Activated CD8-positive, alpha-beta T cell treated with anti-CD3 and anti-CD28 coated beads for 36 hours (primary cell): ENCODE measurements at places on chromosomes 5 and 9.

- no peak for DNase-seq
These were observed 23.1 kb upstream of the CFAP157 start for GRCh38 chr9:127683723-127684122.

GRCh38 chr5:154196281-154196680, 5.7 kb downstream of the GALNT10 start:
- DNase-seq, result no peak

GRCh38 chr5:490116-491106, 33.8 kb downstream of the SLC9A3 start:
- DNase-seq, result no peak

- DNase-seq, result peak; percentile 26
These were observed 6.5 kb upstream of the PITX1 start for GRCh38 chr5:135040333-135041144.

GRCh38 chr5:80103371-80103770, 68.2 kb downstream of the THBS4 start:
- no peak for DNase-seq

GRCh38 chr5:142312399-142312798, 12.4 kb downstream of the SPRY4 start:
- DNase-seq, result no peak
